ENCODE measurements at places on chromosomes 16 and 17. TPM values are rescaled to one million over a fixed set of nuclear protein-coding genes. Genes with fewer than 3 reads are reported as not detected.

The UMOD gene
- not detected for total RNA-seq

The NPIPA2 gene
- total RNA-seq, result 0.29 TPM

The SLC13A5 gene
- total RNA-seq, result not detected

The HAS3 gene
- total RNA-seq, result 1.8 TPM

All from vein endothelial cell (primary cell).